ENCODE measurements at places on chromosomes 4 and X. TPM values are rescaled to one million over a fixed set of nuclear protein-coding genes. Genes with fewer than 3 reads are reported as not detected.

GRCh38 chr4:104870495-104871233 lies 276.0 kb upstream of the TET2 start:
- no peak for DNase-seq

GRCh38 chr4:41339812-41340809 lies 83.4 kb downstream of the UCHL1 start:
- no peak for DNase-seq

DNA sequence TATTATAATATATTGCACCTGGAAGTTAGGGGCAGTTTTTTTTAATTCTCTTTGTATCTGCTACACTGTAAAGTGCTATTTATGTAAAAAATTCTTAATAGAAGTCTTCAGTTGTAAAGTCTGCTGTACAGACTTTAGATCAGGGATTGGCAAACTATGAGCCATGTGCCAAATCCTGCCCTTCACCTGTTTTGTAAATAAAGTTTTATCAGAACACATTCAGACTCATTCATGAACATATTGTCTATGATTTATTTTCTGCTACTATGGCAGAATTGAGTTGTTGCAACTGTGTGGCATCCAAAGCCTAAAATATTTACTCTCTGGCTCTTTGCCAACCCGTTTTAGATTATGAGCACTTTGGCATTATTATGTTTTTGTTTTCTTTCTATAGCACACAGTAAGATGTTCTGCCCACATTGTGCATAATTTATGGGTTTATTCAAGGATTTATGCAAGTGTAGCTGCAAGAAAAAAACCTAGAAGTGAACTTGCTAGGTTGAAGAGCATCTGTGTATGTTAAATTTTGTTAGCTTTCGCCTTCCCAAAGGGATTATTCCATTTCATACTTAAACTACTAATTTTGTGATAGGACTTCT lies 56.9 kb downstream of the CLCN3 start:
- DNase-seq, result no peak

DNA sequence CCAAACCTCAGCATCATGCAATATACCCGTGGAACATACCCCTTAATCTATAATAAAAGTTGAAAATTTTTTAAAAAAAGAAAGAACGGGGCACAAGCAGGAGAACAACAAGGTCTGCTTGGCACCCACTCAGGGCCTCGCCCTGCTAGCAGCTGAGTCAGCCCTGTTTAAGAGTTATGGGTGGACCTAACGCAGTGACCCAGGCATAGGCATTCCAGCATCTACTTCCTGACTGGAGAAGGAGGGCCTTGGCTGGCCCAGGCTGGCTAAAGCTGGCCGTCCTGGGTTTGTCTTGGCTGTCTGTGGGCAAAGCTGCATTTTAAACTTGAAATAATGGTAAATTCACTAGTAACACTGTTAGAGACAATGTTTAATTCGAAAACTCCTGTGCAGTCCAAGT lies 236.7 kb upstream of the PGRMC2 start:
- no peak for DNase-seq

GRCh38 chrX:154019633-154020528 lies at the start of gene IRAK1:
Gene IRAK1, minus strand, starts transcription at chrX:154019902. Its CDS starts 90 bp downstream, at chrX:154019812.
- peak; percentile 57 for DNase-seq

The MAGED4 gene
- not detected for total RNA-seq

GRCh38 chr4:19346636-19347035 lies 905.1 kb upstream of the SLIT2 start:
- no peak for DNase-seq

All from activated T-helper 1 cell treated with anti-CD3 and anti-CD28 coated beads, Interleukin-12 subunit alpha, Interleukin-12 subunit beta, Interleukin-2, Interleukin-4 antibody, amounts not matched to agents 30 ng/mL and 10 ng/mL and 1 ng/mL, durations not matched to agents 14 hours and 24 hours and 36 hours (primary cell).